CD4-positive, alpha-beta memory T cell (primary cell): ENCODE measurements at places on chromosomes 12 and 14.
A peak's percentile ranks its signal among the peaks of the same experiment; 100 is the strongest.

GRCh38 chr12:101829639-101830366, 956 bp downstream of the GNPTAB start:
- DNase-seq = no peak

DNA sequence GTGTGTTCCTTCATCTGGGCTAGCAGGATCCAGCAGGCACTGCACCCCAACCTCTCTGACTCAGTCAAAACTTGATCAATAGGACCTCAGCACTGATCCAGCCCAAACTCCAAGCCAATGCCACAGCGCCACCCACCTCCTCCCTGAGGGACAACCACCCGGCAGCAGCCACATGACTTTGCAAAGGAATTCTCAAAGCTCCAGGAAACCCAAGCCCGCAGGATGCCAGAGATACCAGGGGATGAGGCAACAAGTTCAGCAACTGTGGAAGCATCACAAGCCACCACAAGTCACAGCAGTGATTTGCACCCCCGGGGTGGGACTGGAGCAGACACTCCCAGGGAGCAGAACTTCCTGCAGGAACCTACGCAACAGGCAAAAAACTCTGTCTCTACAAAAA, 37.3 kb downstream of the ACTN1 start:
- DNase-seq = no peak

DNA sequence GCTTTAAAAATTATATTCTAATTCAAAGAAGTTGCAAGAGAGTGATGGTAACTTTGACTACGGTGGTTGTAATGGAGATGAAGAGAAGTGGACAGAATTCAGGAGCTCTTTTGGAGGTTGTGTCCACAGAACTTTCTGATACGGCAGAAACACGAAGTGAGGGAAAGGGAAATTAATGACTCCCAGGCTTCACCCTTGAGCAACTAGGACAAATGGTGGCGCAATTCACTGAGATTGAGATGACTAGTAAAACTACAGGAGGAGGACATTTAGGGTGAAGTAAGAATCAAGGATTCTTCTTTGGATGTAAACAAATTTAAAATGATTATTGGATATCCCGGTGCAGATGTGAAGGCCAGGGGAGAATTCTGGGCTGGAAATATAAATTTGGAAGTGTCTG, 212.6 kb downstream of the PTPRO start:
- DNase-seq = no peak

- DNase-seq = no peak
Observed at GRCh38 chr12:116495260-116495659, 63.9 kb upstream of the MAP1LC3B2 start.

- peak; percentile 21 for DNase-seq
Observed at GRCh38 chr12:59548930-59549329, 46.9 kb upstream of the SLC16A7 start.

- DNase-seq = no peak
Observed at GRCh38 chr12:92277795-92278194, 132.1 kb upstream of the BTG1 start.

GRCh38 chr14:75231320-75231719, 47.3 kb upstream of the FOS start:
- DNase-seq = no peak

- DNase-seq = peak; percentile 48
Observed at GRCh38 chr14:77040741-77041653, 12.5 kb upstream of the IRF2BPL start.
